ENCODE measurements at places on chromosomes 5 and 9. TPM values are rescaled to one million over a fixed set of nuclear protein-coding genes. Genes with fewer than 3 reads are reported as not detected.

DNA sequence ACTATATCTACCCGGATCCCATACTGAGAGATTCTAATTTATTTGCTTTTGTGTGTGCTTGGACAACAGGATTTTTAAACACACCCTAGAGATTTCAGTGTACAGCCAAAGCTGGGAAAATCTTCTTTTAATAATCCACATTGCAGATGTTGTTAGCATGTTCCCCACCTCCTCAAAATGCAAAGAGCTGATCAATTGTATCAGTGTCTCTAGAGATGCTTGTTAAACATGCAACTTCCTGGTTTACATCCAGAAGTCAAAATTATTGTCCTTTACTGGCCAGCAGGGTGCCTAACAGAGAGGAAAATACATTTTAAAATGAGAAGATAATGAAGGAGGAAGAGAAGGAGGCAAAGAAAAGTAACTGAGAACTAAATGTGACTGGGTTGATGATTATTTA is 793.3 kb downstream of the SEMA5A start:
- DNase-seq: no peak

GRCh38 chr5:157516626-157517325 is 56.8 kb downstream of the NIPAL4 start:
- DNase-seq: no peak

GRCh38 chr5:1218351-1219080 is 6.7 kb upstream of the SLC6A18 start:
- DNase-seq: no peak

GRCh38 chr9:116202219-116202912 is 48.8 kb downstream of the PAPPA start:
- DNase-seq: no peak

GRCh38 chr5:35996076-35996475 is 4.9 kb upstream of the UGT3A1 start:
- DNase-seq: no peak

DNA sequence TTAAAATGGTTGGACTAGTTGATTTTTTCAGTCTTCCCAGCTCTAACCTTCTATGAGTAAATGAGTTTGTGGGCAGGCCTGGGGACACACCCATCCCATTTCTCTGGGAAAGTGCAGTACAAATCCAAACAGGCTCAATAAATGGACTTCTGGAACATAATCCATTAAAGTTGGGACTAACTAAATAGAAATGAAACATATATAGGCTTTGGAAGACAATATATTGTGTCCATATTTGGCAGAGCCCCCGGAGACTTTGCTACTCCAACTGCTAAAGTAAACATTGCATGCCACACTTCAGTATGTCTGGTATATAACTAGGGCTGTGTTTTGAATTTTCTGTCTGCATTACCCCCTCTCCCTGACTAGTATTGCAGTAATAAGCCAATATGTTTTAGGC is 191.4 kb upstream of the DAB2 start:
- DNase-seq: no peak

GRCh38 chr5:3339798-3340115 is 255.9 kb upstream of the IRX1 start:
- DNase-seq: no peak

- no peak for DNase-seq
Observed at GRCh38 chr9:128182893-128183588, 8.3 kb downstream of the CIZ1 start.

DNA sequence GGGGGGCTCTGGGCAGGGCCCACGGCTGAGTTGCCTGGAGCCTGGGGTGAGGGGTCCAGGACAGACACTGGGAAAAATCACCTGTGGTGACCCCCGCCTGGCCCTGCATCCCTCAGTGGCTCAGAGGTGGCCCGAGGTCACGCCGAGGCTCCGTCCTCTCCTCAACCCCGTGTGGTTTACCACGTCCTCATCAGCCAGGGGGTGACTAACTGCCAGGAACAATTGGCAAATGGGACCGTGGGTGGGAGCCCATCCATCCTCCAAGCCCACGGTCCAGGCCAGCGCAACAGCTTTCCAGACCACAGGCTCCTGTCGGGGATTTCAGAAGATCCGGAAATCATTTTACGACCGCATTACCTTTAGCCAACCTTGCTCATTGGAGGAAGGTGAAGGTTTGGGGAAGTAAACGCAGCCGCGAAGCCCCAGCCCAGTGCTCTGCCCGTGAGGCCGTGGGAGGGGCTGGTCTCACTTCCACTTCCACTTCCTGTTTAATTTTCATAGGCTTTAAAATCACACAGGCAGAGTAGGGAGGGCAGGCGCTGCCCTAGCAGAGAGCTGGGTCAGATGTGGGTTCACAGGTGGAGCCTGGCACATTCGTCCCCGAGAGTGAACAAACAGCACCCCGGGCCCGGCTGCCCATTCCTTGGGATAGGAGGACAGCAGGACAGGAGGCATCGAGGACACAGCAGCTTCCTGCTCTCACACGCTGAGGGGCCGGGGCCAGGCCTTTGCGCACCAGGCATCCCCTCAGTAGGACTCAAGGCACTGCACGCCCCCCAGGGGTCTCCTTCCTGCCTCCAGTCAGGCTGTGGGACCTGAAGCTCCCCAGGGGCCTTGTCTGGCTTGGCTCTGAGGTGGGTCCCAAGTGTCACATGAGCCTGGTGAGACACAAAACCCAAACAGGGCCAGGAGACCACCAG is 19.8 kb upstream of the SLC9A3 start:
- peak; percentile 8 for DNase-seq

DNA sequence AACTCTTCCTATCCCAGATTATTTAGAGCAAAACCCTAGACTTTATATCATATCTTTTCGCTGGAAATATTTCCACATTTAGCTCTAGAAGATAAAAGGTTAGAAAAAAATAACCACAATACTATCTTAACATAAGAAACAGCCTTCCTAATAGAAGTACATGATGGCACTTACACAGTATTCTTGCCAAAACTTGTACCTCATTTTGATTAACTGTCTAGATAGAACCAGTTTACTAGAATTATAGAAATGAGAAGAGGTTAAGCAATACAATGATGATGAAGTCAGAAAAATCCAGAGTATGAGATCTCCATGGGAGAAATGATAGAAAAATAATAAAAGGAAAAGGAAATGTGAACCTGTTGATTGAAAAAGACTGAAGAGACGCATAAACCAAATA is 63.1 kb downstream of the SLC12A2 start:
- DNase-seq: no peak

GRCh38 chr5:149257131-149257530 is 14.5 kb upstream of the AFAP1L1 start:
- DNase-seq: no peak

DNA sequence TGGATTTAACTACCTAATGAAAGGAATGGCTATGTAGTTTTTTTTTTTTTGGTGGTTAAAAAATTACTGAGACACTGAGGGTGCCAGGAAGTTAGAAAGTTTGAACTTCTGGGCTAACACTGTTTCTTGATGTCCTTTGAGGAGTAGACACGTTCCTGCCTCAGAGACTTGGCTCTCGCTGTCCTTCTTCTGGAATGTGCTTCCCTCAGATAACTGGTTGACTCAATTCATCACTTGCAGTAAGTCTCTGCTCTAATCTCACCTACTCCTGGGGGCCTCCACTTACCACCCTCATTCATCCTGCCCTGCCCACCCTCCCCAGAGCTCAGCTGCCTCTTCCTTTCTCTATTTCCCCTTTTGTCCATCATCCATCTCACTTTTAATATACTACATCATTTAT is 167.0 kb downstream of the YTHDC2 start:
- DNase-seq: no peak

GRCh38 chr9:75707191-75707590 is 183.3 kb upstream of the PCSK5 start:
- no peak for DNase-seq

- peak; percentile 45 for DNase-seq
Observed at GRCh38 chr5:154647114-154647760, 107.9 kb upstream of the LARP1 start.

- DNase-seq: peak; percentile 26
Observed at GRCh38 chr5:125194883-125195282, 448.4 kb upstream of the ZNF608 start.

DNA sequence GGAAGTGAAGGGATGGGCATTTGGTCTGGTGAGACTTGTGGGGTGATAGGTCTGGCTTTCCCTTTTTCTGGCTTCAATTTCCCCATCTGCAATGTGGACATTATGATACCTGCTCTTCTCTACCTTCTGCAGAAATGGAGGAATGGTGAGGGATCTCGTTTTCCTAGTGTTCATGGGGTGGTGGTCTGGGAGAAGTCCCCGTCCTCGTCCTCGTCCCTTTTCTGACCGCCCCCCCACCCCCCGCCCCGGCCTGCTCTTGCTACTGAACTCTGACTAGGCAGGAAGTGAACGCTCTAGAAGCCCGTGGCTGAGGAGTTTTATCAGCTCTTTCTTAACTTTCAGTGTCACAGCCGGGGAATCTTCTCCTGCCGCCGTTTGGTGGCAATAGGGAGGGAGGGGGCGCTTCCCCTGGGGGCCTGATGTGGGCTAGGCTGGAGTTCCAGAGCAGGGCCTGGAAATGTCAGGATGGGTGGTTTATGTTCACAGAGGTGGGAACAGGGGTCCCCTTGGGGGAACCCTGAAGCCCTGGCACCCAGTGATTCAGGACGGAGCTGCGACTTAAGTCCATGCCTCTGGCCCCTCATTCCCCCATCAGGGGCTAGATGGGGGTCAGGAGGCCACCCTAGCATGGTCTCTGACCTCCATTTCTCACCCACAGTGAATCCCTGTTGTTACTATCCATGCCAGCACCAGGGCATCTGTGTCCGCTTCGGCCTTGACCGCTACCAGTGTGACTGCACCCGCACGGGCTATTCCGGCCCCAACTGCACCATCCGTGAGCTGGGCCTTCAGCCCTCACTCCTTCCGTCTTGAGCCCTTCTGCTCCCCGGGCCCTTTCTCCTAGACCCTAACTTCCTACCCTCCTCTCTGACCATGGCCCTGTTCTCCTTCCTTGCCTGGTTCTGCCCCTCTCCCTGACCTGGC is 6.7 kb downstream of the PTGS1 start:
- no peak for DNase-seq

- peak; percentile 46 for DNase-seq
Observed at GRCh38 chr9:100602342-100602801, 24.5 kb downstream of the CAVIN4 start.

GRCh38 chr5:129691220-129691619 is 56.7 kb upstream of the MINAR2 start:
- DNase-seq: no peak

- no peak for DNase-seq
Observed at GRCh38 chr5:16140944-16141343, 38.6 kb downstream of the MARCHF11 start.

GRCh38 chr5:113266913-113267227 is 167.9 kb downstream of the TSSK1B start:
- no peak for DNase-seq

DNA sequence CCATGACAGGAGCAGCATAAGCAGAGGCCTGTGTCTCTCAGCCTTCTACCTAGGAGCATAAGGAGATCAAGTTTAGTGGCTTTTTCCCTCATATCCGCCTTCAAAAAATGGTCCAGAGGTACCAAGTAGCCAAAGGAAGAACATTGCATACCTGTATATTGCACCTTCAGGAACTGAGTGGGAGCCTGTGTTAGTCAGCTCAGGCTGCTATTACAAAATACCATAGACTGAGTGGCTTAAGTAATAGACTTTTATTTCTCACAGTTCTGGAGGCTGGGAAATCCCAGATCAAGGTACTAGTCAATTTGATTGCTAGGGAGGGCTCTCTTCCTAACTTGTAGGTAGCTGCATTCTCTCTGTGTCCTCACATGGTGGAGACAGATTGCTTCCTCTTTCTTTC is 597.4 kb upstream of the PTGER4 start:
- DNase-seq: no peak

DNA sequence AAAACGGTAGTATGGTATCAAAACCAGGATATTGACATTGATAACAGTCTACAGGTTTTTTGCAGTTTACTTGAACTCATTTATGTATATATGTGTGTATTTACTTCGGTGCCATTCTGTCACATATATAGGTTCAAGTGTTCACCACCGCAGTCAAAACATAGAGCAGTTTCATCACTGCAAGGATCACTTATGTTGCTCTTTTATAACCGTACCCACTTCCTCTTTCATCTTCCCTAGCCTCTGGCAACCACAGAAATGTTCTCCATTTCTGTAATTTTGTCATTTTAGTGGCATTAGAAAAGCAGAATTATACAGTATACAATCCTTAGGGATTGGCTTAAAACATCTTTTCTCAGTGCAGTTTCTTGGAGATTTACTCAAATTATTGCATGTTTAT is 90.3 kb downstream of the SH3GL2 start:
- no peak for DNase-seq

Gene SOWAHA
- total RNA-seq: 0.11 TPM

Gene PARP8
- 28.2 TPM for total RNA-seq

Gene TAL2
- total RNA-seq: not detected

Gene PSD2
- 0.57 TPM for total RNA-seq

Gene CDC14B
- total RNA-seq: 57.1 TPM

Gene NOXA1
- 4.8 TPM for total RNA-seq

Gene ZNF169
- total RNA-seq: 5.3 TPM

All from WTC11 (cell line).